ENCODE measurements at places on chromosomes 1 and 21. TPM values are rescaled to one million over a fixed set of nuclear protein-coding genes. Genes with fewer than 3 reads are reported as not detected.

The PFKFB2 gene
- polyA plus RNA-seq, result 27.3 TPM

The SELL gene
- polyA plus RNA-seq, result 2.1 TPM

The CDC42 gene
- 393 TPM for polyA plus RNA-seq

GRCh38 chr1:35615440-35615839 is 25.9 kb downstream of the PSMB2 start:
- DNase-seq, result no peak

- DNase-seq, result no peak
These were observed 13.0 kb upstream of the AHCYL1 start for GRCh38 chr1:109971559-109971958.

DNA sequence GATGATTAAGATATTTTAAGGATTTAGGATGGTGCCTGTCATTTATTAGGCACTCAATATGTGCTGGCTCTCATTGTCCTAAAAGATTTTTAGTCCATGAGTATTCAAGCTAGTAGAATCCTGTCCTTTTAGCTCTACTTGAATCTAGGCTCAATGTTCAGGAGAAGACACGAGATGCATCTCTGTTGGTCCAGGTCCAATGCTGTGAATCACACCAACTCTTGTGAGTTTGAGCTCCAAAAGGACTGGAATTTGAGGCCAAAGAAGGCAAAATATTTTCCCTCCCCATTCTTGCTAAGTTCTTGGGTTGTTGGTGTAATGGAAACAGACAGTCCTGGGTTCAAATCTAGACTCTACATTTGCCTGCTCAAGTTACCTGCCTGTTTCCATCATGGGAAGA is 1.4 kb upstream of the PODN start:
- no peak for DNase-seq

- DNase-seq, result no peak
These were observed 18.9 kb downstream of the CDK18 start for GRCh38 chr1:205523261-205523890.

DNA sequence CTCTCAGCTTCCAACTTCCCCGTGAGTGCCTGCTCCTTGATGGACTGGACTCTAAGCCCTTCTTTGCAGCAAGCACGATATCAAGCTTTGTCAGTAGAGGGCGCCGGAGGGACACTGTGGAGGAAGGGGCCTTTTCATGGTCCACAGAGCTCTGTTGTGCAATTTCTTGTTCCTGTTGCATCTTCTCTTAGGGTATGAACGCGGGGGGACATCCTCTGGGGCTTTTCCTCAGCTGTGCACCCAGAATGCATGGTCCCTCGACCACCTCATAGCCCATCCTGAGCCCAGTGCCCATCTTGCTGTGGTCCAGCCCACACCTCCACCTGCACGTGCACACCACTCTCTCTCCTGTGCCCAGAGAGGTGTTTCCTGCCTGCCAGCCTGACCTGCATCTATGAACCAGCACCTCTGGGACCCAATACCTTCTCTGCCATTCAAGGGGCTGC is 556.8 kb downstream of the PTPRU start:
- peak; percentile 89 for DNase-seq

DNA sequence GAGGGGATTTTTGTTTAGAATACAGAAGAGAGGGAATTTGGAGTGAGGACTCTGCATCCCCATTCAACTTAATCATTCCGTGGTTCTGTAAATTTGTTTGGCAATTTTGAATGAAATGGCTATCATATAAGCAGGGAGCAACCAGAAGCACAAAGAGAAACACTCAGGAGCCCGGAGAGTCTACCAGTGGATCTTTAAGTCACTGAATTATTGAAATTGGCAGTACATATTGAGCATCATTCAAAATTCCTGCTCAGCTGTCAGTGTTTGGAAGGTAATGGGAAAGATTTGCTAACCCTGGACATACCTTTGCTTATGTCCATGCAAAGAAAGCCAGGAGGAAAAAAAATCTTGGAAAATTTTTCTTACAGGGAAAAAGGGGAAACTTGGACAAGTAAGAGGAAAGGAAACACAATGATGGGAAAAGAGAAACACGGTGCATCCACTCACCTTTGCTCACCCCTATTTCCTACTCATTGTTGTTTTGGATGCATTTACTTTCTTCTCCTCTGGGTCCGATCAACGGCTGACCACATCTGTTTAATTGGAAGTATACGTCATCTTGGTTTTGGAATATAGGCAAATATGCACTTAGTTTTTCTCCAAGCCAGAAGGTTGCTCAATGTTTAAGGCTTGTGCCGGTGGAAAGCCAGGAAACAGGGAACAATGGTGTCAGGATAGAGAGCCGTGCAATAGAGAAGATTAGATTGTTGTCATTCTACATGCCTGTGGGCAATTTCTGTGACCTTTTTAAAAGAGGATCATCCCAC is 243.0 kb upstream of the LYPLAL1 start:
- DNase-seq, result no peak

GRCh38 chr1:187645651-187646050 is 816.9 kb downstream of the PLA2G4A start:
- DNase-seq, result no peak

DNA sequence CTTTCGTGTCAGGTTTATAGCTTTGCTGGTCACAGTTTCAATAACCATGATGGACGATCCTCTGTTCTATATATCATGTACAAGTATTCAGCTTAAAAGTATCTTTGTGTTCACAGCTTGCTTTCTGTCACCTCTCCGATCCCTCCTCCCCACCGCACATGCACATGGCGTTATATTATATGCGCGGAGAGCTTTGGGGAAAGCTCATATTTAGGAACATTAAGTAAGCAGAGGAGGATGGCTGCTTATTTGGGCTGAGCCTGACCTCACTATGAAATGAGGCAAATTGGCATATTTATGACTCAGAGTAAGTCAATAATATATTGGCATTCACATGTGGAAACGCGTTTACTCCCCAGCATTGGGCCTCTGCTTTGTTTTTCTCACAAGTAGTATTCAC is 360.5 kb downstream of the HLX start:
- no peak for DNase-seq

DNA sequence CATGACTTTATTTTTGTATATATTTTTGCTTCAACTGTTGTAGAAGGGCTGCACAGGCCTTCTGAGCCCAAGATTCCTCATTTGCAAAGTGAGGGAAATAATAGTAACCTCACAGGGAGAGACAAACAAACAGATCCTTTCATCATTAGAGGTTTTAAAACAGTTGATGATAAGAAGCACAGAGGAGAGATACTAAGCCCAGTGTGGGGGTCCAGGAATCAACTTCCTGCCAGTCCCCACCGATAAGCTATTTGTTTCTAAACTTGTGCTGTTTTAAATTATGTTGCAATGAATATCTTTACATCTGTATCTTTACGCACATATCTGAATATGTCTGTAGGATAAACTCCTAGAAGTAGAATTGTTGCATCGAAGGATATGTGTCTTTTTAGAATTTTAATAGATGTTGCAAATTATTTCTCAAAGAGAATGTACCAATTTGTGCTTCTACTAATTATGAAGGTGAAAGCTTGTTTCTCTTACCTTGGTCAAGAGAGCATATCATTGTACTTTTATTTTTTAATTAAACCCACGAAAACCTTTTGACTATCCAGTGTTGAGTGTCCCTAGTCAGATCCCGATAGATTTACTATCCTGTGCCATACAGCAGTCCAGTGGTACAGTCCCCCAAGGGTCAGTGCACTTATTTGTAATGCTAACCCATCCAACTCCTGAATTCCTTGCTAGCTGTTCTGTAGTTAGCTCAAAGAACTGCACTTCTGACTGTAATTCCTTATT is 10.8 kb downstream of the FCRLB start:
- no peak for DNase-seq

DNA sequence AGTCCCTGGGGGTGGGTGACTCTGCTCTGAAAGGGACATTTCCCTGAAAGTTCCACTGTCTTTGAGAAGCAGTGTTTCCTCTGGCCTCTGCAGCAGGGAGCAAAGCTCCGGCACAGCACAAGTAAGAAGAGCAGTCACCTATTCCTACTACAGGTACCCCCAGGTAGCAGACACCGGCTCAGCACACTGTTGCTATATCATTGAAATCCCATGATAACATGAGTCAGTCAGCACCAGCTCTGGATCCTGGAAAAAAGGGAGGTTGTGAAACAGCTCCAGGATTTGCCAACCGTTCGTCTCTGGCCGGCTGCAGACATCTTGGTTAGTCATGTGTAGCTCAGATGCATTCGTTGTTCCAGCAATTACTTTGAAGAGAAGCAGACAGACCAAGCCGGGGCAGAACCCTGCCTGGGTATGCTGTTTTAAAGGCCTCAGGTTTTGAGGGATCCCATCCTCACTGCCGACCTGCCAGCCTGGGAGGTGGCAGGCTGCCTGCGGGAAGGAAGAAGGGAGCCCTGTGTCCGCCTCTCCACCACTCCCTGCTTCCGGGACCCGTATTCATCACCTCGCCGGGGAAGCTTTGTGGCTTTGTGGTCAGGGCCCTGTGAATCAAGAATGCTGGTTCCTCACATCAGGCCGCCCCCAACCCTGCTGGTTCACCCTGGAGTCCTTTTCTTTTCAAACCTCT is 139.2 kb downstream of the CLIC6 start:
- no peak for DNase-seq

DNA sequence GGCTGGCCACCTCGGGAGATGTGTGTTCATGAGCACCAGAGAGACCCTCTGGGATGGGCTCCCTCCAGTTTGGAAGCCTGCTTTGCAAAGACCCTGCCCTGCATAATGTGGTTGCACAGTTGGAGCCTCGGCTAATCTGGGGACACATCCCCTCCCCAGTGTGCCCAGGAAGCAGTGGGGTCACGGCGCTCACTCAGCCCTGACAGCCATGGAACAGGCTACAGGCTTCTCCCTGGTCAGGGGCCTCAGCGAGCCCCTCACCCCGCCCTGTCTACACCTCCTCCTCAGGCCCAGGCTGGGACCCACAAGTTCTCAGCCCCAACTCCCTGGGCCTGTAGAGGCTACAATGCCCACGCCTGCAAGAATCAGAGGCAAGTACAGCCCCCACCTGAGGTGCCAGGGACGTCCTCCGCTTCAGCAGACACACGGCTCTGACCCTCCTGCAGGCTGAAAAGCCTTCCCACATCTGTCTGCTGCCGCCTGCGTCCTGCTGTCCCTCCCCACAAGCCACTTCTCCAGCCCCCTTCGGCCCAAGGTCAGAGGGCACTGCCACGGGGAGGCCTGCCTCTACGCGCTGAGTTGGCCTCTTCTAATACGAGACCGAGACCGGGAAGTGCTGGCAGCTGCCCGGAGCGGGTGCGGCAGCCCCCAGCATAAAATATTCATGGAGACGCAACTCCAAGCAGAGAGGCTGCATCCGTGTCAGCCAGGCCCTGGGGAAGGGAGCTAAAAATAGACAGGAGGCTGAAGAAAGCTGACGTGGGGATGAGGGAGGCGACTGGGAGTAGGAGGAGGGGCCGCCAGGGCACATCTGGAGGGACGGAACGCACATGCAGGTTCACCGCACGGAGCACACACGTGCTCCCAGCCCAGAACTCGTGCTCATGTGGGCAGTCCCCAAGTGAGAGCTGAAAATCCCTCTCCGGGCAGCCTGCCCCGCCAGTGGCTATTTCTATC is 15.2 kb upstream of the GPR153 start:
- peak; percentile 67 for DNase-seq

- peak; percentile 66 for DNase-seq
These were observed 8.0 kb upstream of the PLCH2 start for GRCh38 chr1:2468041-2468472.

DNA sequence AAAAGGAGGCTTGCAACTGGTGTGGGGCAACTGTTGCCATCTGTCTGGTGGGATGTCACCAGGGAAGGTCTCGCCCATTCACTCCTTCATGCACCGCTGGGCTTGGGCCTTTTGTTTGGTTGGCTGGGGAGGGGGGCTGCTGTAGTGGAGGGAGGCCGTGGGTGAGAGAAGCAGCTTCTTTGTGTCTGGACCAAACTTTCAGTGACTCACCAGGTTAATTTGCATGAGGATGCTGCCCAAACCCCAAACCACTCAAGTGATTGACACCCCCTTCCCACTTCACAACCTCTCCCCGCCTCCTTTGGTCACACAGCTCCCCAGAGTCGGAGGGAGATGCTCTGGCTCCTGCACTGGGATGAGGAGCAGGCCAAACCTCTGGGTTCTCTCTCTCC is 19.7 kb downstream of the BTG2 start:
- no peak for DNase-seq

- DNase-seq, result no peak
These were observed 44.2 kb downstream of the CYYR1 start for GRCh38 chr21:26528882-26529281.

DNA sequence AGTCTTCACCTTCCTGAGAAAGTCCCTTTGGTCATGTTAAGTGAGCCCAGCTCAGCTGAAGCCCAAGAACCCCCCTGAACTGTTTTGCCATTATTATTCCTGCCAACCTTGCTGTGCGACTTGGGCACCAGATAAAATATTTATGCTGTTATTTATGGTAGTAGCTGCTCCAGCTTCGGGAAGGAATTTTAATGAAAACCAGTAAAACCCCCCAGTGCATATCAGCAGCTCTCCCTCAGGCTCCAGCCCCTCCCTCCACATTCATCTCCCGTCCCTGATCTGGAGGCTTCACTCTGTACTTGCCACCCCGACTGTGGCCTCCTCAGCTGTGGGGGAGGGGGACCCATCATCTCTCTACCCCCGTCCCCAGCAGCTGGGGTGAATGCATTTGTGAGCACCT is 12.7 kb downstream of the TTC22 start:
- DNase-seq, result no peak

DNA sequence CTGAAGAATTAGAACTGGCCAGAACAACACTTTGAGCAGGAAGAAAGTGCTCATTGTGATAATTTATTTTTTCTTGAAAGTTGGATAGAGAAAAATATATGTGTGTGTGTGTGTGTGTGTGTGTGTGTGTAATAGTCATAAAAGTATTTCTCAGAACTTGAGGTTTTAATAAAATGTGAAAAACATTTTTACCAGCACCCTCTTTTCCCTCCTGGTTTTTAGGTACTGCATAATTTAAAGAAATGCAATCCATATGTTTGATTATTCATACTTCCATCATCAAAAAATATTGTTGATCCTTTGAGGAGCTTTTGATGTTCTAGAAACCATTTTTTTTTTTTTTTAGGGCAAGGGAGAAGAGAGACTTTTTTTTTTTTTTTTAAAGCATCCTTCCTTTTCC is 66.8 kb upstream of the JUN start:
- DNase-seq, result no peak

DNA sequence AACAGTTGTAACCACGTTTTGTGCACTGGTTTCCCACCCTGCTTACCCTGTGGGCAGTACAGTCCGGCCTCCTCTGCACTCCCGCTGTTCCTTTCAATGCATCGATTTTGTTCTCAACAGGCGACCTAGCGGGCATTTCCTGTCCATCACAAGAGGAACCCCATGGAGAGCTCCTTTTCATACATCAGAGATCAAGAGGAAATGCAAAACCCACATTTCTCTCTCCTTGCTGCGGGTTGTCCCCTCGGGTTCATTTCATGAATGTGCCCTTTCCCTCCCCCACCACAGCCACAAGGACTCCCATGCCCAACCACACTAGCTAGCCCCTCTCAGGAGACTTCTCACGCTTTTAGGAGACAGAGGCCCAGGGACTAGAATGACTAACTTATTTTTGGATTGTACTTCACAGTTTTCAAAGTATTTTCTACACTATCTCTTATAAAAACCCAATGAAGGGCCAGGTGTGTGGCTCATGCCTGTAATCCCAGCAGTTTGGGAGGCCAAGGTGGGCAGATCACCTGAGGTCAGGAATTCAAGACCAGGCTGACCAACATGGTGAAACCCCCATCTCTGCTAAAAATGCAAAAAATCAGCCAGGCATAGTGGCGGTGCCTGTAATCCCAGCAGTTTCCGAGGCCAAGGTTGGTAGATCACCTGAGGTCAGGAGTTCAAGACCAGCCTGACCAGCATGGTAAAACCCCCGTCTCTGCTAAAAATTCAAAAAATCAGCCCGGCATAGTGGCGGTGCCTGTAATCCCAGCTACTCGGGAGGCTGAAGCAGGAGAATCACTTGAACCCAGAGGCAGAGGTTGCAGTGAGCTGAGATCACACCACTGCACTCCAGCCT is 18.4 kb downstream of the ATP1A4 start:
- no peak for DNase-seq

GRCh38 chr1:63012339-63012738 is 228.4 kb downstream of the ATG4C start:
- no peak for DNase-seq

Measured in left kidney (tissue), 8 donors.